Immature natural killer cell (primary cell): ENCODE measurements at places on chromosomes 3 and 15.

- DNase-seq, result no peak
Observed at GRCh38 chr15:49331951-49332350, 91.1 kb upstream of the FGF7 start.

DNA sequence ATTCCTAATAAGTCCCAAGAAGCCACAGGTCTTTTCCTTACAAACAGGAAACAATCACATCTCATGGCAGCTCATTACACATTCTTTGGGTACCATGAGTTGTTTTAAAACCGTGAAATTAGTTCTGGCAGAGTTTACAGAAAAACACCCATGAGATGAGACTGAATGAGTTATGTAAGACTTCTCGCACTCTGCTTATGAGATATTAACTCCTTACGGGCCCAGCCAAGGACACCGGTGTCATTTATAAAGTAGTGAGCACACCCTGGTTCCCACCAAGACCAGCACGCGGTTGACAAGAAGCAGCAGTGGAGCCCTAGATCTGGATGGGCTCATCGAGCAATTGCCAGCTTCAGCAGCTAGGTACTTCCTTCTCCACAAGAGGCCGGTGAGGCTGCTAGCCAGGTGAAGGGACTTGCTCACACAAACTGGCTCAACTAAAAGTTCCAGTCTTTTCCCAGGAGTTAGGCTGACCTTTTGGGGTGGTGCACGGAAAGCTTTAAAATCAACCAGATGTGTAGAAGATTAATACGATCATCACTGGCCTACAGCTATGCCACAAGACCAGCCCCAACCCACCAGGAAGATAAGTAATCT lies 318.6 kb upstream of the ICE2 start:
- DNase-seq, result no peak

GRCh38 chr3:158642005-158642404 lies 2.3 kb upstream of the GFM1 start:
- no peak for DNase-seq

GRCh38 chr15:40563426-40563825 lies 1.4 kb downstream of the CCDC32 start:
- DNase-seq, result no peak

- no peak for DNase-seq
Observed at GRCh38 chr3:126521122-126521891, 2.6 kb upstream of the CHST13 start.

GRCh38 chr3:172859041-172859440 lies 108.5 kb downstream of the ECT2 start:
- no peak for DNase-seq

DNA sequence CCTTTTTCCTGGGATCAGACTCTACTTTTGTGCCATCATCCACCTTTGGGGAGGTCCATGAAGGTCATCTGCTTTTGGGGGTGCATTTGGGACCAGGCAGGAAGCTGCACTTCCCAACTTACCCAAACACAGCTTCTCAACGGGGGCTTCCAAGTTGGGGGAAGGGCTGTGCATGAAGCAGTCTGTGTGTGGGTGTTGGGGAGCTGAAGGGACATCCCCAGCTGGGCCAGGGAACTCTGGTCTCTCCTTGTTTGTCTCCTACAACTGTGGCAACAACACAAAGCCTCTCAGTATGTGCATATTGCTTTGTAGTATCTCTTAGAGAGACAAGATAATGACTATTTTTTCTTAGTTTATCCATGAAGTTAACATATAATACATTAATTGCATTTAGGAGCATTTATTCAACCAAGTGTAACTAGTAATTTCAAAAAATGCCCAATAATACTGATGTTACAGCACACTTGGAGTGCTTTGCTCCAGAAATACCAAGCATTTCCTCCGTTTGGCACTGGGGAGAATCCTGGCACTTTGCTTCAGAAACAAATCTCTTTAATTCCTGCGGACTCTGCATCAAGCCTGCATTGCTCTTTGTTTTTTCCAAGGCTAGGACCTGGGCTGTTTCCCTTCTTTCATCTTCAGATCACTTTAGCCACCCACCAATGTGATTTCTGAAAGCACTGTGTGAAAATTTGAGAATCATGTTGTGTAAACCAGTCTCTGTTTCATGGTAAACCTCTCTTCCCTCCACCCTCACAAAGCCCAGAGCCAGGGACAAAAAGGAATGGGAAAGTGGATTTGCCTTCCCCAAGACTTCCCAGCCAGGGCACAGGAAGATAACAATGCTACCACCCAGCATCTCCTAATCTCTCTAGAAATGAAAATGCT lies 126.2 kb upstream of the PFN2 start:
- DNase-seq, result no peak

- no peak for DNase-seq
Observed at GRCh38 chr3:141331377-141332318, 36.7 kb upstream of the ZBTB38 start.

- DNase-seq, result no peak
Observed at GRCh38 chr15:62992302-62992701, 50.2 kb upstream of the TPM1 start.

DNA sequence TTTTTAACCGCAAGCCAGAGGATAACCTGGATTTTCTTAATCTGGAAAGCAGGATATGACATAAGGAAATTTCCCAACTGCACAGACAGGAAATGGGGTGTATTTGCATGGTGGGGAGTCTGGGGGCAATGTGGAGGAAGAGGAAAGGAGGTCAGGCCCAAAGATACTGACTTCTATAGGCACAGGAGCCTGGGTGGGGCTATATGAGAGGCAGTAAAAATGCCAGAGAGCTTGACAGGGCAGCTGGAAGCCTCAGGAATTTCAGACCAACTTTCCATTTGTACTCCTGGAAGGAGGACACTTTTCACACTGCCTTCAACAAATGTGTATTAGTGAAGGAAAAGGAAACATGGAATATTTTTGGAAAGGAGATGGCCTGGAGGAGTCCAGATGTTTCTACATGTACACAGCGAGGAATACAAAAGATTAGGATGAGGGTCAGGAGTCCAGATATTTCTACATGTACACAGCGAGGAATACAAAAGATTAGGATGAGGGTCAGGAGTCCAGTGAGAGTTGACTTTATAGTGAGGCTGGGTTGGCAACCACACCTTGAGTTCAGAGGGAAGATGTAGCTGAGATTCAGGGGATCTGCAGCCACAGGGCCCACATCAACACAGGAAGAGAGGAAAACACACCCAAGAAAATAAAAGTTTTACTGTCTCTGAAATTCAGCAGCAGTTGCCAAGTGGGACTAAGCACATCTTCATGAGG lies 111.9 kb upstream of the PTPRG start:
- no peak for DNase-seq

GRCh38 chr3:161284989-161285388 lies 63.9 kb downstream of the NMD3 start:
- no peak for DNase-seq
